Osteocyte (in vitro differentiated cells): ENCODE measurements at places on chromosomes 3 and 15.

- no peak for DNase-seq
These were observed 1.6 kb upstream of the PLD1 start for GRCh38 chr3:171811913-171812335.

GRCh38 chr3:66606868-66607267 is 106.0 kb upstream of the LRIG1 start:
- DNase-seq = no peak

GRCh38 chr3:171591070-171591469 is 130.9 kb upstream of the TNIK start:
- no peak for DNase-seq

DNA sequence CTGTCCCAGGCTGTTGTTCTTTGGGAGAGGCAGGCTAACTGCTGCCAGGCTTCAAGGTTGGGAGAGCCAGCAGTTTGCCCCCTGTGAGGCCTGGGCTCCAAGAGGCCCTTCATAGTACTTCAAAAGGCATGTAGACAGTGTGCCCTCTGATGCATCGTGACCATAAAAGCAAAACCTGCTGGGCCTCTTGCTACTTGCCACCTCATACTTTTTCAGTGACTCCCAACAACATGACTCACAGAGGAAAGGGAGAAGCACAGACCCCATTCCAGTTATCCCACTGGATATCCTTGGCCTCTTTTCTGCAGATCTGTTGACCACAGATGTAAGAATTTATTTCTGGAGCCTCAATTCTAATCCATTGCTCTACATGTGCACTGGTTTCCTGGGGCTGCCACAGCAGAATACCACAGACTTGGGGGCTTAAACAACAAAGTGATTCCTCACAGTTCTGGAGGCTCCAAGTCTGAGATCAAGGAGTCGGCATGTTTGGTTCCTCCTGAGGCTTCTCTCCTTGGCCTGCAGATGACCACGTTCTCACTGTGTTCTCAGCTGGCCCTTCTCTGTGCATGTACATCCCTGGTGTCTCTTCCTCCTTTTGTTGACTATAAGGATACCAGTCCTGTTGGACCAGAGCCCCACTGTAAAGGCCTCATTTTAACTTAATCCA is 8.9 kb upstream of the NSMCE3 start:
- no peak for DNase-seq

DNA sequence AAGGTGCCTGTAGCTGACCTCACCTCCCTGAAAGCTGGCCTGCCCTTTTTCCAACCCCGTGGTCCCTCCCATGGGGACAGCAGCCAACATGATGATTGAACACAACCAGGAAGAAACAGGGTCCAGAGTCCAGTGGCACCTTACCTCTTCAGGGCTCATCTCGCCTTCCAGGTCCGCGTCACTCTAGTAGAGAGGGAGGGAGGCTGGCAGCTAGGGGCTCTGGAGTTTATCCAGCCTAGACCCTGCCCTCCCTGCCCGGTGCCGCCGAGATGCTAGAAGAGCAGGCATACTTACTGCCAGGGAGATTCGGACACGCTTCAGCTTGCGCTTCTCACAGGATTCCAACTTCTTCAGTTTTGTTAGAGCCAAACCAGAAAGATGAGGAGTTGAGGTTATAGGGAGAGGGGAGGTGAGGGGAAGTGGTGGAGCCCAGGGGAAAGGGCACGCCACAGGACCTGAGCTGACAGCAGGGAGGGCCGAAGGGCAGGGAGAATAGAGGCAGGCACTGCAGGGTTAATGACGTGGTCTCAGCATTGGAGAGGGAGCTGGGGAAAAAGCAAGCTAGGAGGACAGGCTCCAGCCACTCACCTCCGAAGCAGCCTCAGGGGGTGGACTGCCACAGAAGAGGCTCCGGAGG is 9.1 kb downstream of the CLCN2 start:
- DNase-seq = no peak

DNA sequence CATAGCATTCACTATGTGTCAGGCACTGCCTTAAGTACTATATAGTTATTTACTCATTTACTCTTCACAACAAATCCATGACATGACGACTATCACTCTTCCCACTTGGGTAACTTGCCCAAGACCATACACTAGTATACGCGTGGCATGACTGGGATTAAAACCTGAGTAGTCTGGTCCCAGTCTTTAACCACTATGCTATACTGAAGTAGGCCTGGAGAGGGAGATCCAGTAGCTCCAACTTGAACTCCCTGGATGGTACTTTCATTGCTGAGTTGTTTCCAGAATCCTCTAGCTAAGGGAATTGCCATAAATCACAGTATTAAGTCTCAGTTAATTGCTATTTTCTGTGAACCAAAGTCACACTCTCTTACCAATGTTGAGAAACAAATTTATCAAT is 116.2 kb upstream of the LSAMP start:
- DNase-seq = no peak

GRCh38 chr3:45464336-45465170 is 76.2 kb downstream of the LARS2 start:
- DNase-seq = no peak

- no peak for DNase-seq
These were observed 1022.7 kb downstream of the IGSF11 start for GRCh38 chr3:118011910-118012309.

GRCh38 chr3:168213920-168214319 is 118.2 kb upstream of the GOLIM4 start:
- no peak for DNase-seq

- DNase-seq = no peak
These were observed 71.5 kb upstream of the PLXNA1 start for GRCh38 chr3:126911162-126912026.

GRCh38 chr3:38313263-38313662 is 31.2 kb downstream of the SLC22A14 start:
- peak; percentile 81 for DNase-seq

- DNase-seq = no peak
These were observed 77.2 kb downstream of the TBC1D2B start for GRCh38 chr15:78000091-78000926.

- DNase-seq = no peak
These were observed 266.2 kb downstream of the ZNF385D start for GRCh38 chr3:21484828-21485144.

DNA sequence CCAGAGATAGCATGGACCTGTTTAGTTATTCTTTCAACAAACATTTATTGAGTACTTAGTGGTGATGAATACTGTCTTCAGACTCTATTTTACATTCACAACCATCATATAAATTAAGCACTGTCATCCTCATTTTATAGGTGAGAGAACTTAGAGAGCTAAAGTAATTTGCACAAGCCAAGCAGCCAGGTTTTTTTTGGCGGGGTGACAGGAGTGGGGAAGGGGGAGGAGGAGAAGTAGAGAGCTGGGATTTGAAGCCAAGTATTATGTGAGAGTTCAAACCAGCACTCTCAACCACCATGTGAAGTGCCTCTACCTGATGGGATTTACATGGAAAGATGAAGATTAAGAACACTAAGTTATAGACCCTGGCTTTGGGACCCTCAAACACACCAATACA is 547.4 kb upstream of the IL12A start:
- DNase-seq = no peak

DNA sequence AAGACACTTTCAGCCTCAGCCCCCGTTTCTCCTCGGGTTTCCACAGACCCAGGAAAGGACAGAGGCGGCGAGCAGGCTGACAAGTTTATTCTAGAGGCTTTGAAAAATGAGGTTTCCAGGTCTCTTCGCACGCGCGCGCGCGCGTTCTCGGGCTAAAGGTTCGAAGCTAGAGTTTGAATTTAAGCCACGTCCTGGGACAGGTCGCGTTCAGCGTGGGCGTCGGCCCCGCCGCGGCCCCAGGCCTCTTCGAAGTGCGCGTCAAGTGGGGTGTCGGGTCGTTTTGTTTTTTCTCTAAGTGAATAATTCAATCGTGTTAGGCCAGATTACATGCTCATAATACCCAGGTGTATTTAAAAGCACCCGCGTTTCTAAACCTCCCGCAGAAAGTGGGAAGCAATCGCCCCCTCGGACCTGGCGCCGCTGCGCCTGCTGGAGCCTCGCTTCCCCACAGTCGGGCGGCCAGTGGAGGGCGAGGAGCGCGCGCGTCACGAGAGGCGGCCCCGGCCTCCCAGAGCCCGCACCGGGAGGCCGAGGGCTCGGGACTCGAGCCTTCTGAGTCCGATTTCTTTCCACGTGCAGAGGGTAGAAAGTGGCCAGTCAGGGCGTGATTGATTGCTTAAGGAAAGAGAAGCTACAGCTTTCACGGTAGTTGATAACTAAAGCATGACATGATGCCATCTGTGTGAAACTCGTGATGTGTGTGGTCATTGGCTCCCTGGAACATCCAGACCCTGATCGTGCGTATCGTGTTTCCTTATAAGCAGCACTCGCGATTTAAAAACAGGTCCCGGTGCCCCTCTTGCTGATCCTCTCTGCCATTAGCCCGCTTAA is 15.8 kb upstream of the SOX2 start:
- DNase-seq = no peak

- DNase-seq = peak; percentile 48
These were observed 71.2 kb upstream of the ITGA11 start for GRCh38 chr15:68503213-68503612.

- DNase-seq = no peak
These were observed 13.3 kb upstream of the PARL start for GRCh38 chr3:183898028-183898431.

DNA sequence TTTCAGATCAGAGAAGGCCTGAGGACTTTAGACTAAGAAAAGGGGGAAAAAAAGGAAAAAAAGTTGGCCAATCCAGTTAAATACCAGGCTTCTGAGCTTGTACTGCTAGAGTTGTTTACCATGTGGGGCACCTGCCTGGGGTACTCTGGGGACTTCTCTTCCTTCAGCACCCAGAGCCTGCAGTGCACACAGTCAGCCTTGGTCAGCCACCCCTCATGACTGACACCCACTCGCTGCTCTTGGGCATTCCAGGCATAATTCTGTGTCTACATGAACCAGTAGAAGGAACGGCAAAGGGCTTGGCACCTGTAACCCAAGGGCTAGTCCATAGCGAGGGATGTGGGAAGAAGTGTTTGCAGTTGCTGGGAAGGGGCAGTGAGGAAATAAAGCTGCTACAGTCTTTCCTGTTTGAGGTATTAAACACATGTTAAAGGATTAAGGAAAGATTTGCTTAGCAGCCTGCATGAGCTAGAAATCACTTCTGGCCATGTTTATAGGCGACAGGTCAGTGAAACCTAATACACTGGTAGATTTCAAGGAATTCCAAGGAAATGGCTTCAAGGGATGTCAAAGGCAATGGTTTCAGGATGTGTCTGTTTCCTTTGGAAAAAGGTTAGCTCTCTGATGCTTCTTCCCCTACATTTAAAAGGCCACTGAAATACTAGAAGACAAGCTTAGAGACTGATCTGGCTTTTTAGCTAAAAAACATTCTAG is 232.5 kb downstream of the CHST2 start:
- no peak for DNase-seq

DNA sequence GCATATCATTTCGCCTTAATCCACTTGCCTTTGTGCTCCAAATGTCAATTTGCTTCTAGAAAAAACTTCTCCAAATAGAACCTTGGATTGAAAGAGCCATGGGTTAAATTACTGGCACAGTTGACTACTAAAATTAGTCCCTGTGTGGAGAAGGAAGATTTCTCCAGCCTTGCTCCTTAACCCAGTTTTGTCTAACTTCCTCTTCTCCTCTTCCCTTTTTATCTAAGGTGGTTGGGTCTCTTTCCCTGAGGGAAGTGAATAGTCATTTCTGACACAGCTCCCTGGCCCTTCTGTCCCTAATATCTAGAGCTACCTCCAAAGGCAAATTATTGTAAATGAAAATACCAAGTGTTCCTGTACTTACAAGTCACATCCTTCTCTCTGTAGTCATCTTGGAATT is 527.9 kb upstream of the TBL1XR1 start:
- DNase-seq = no peak

DNA sequence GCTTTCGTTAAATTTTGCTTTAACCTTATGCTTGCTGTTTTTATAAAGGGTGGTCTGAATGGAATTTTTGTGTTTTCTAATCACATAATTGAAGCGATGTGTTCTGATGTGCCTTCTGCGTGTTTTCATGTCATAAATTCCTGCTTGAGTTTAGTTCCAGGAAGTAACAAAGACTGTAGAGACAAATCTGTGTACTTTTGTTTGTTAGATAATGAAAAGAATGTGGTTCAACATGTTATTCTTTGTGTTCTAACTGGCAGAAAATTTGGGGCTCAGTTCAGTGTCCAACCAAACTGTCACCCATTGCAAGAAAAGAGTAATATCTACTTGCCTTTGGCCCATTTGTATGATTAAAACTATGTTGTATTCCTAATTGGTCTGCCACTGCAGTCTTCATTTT is 324.0 kb downstream of the DIPK2A start:
- DNase-seq = no peak

DNA sequence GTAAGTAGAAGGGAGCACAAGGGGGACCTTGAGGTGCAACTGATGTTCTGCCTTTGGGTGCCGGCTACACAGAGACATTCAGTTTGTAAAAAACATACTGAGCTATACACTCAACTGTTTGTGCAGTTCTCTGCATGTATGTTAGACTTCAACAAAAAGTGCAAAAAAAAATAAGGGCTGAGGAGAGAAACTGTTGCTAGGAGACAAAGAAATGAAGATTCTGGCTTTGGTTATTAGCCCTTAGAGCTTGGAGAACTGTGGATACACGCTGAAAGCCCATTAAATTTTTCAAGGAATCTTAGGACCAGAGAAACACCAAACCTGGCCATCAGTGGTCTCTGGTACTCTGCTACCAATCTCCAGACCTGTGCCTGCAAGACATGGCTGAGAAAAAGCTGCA is 207.6 kb upstream of the NSMCE3 start:
- no peak for DNase-seq

DNA sequence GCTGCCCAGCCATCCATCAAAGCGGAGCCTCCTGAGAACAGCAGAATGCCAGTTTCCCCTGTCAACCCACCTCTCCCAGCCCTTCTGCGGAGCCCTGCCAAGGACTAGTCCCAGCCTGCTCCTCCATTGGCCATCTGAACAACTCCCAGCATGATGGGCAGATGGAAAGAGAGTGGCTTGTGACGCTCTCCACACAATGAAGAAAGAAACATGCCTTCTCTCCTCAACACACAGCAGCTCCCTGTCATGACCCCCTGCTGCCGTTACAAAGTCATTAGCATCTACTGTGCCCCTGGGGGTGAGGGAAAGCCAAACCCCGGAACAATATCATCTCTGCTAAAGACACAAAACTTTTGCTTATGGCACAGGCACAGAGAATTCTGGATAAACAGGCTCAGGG is 33.6 kb downstream of the MECOM start:
- DNase-seq = no peak

GRCh38 chr3:129829640-129830039 is 63.9 kb downstream of the TMCC1 start:
- no peak for DNase-seq
